Stimulated activated CD4-positive, alpha-beta T cell treated with anti-CD3 and anti-CD28 coated beads, Interleukin-15, amount 100 ng/mL, for 1 hour (primary cell): ENCODE measurements at places on chromosomes 5 and 9.

GRCh38 chr5:102888483-102888882 is 133.4 kb downstream of the PAM start:
- no peak for DNase-seq

DNA sequence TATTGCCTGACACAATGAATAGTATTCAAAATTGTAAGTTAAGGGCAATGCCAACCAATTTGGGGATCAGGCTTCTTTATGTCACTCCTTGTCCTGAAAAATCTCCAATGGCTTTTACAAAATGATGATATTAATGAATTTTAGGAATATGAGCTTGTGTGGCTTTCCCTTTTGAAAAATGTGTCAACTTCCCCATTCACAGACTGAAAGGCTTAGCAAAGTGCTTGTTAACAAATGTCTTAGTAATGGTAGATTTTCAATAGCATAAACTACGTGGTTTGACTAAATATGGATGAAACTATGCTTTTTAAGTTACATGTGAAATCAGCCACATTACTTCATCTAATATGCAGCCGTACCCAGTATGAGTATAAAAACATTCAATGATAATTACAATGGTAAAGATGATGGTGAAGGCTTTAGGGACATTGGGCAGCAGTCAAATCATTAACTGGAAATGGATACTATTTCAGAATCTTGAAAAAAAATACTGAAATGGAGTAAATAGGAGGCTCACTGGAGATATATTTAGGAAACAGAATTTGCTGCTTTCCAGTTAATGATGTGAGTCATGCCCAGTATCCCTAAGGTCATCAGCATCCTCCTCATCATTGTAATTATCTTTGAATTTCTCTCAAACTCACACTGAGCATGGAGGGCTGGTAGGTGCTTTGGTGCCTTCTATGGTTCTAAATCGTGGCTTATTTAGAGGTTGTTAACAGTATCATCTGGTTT is 113.3 kb upstream of the ZNF608 start:
- no peak for DNase-seq

DNA sequence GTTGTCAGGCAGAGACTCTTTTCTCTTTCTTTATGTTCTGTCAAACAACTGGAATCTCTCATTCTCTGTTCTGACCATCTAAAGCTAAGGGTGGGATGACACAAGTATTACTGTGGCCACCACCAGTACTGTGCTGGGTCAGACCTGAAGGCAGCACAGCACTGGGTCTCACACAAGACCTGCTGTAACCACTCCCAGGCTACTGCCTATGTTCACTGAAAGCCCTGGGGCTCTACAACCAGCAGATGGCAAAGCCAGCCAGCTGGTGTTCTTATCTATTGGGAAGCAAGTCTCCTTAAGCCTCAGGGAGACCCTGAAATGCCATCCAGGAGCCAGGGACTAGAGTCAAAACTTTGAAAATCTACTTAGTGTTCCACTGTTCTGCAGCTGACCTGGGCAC is 189.5 kb downstream of the SLCO4C1 start:
- DNase-seq, result no peak

DNA sequence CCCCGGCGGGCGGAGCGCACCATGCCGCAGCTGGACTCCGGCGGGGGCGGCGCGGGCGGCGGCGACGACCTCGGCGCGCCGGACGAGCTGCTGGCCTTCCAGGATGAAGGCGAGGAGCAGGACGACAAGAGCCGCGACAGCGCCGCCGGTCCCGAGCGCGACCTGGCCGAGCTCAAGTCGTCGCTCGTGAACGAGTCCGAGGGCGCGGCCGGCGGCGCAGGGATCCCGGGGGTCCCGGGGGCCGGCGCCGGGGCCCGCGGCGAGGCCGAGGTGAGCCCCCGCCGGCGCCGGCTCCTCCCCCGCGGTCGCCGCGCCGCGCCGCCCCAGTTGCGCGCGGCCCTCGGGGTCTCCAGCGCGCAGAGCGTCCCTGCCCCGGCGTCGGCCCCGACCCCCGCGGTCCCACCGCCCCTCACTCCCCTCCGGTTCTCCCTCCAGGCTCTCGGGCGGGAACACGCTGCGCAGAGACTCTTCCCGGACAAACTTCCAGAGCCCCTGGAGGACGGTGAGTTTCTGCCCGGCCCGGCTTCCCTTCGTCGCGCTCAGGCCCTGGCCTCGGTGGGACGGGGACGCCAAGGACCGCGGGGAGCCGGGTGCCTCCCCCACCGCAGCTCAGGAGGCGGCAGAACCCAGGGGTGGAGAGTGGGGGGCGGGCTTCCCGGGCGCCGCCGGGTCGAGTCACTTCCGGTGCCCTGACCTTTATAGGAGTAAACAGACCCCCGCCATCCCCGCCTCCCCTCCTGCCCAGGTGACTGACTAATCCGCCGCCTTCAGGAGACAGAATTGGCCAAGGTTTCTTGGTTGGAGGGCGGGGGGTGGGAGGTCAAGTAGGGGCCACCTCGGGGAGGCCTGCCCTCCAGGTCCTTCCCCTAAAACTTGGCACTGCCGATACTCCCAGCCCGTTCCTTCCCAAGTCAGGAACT is 665 bp downstream of the TCF7 start:
- DNase-seq, result peak; percentile 64

GRCh38 chr5:58490402-58491050 is 709 bp upstream of the GAPT start:
- no peak for DNase-seq

DNA sequence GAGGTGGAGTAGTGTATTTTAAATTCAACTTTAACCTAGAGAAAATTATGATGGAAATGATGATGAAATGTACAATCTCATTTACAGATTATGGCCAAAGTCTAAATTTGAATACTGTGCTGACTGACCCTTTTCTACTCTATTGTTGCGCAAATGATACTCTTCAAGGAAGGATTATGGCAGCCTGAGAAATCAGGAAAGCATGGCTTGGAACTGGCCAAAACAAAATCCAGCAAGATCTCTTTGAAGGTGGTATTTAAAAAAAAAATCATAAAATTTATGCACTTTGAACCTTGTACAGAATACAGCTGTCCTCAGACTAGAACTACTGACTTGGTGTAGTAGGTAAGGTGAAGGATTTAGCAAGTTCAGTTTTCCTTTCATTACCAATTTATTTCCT is 105.3 kb downstream of the NDUFAF2 start:
- DNase-seq, result no peak

- no peak for DNase-seq
Measured at GRCh38 chr9:93387791-93388190, 63.7 kb upstream of the FAM120A start.

- no peak for DNase-seq
Measured at GRCh38 chr5:160167624-160168165, 48.4 kb upstream of the PWWP2A start.

DNA sequence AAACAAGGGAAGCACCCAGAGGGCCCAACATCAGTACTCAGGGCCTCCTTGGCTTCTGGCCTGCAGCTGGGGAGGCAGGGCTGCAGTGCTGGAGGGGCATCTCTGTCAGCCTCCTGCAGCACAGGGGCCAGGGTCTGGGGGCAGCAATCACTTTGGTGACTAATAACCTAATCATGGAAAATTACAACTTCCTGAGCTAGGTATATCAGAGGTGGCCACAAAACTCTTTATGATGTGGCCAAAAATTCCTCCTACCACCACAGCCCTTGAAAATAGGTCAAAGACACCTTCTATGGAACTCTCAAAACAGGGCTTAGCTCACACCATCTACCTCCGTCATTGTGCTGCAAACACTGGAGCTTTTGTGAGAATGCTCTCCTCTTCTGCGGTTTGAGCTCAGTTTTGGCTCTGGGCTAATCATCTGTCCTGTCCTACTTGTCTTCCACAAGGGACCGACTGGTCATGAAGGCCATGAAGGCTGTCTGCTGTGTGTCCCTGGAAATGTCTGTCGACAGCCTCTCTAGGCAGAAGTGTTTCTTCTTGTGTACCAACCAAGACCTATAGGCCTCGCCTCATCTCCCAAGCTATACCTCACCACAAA is 28.6 kb downstream of the CSF2 start:
- DNase-seq, result no peak

DNA sequence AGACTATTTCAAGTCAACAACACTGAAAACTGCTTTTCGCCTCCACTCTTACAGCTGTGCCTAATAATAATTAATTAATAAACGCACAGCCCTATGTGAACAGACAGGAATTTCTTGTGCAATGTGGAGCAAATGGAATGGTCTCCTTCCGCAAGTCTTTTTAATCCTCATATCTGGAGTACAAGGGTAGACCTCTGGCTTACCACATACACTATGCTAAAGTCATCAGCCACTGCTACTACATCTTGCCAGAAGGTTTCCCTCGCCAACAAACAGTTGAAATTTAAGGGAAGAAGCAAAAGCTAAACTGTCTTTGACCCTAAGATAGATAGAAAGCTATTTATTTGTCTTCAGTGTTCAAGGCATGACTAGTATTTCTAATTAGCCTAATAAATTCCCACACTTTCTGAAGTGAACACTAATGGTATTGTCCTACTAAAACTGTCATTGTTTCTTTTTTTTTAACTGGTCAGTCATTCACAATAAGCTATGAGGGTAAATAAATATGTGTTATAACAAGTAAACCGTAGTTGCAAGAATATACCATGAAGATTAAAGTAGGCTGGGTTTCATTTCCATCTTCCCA is 63.9 kb downstream of the GOLPH3 start:
- no peak for DNase-seq

- no peak for DNase-seq
Measured at GRCh38 chr5:61281686-61282085, 50.4 kb upstream of the ZSWIM6 start.

DNA sequence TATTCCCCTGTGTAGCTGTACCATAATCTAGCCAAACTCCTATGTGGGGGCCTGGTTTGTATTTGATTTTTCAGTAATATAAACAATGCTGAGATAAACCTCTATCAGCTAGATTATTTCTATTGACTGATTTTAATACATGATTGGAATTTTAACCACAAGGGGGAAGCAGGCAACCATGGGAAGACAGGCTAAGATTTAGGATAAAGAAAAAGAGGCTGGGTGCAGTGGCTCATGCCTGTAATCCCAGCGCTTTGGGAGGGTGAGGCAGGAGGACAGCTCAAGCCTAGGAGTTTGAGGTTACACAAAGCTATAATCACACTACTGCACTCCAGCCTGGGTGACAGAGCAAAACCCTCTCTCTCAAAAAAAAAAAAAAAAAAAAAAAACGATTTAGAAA is 18.1 kb upstream of the GPX3 start:
- DNase-seq, result no peak

DNA sequence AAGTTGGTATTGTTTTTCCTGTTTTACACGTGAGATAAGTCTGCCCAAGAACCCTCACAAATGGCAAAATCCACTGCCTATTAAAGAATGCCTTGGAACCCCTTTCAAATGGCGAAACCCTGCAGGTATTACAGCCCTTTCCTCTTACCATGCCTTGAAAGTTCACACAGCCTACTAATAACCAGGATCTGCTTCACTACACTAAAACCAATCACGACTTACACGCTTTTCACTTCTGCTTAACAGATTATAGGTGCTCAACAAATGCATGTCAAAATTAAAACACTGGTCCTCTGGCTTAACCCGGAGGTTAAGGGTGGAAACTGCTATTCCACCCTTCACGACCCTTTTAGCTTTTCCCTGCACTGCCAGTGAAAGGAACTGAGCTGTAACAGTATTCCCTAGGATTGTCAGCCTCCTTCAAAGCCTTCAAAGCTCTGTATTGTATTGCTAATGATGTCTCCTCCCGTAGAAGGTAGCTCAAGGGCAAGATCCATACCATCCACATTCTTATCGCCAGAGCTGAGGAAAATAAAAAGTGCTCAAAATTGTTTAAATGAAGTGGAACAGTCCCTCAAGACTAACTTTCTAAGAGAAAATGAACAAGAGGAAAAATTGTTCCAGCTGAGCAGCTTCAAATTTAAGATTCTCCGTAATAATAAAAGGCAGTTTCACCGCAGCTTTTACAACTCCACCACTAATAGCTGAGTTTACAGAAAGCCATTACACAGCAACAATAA is 997 bp downstream of the AUH start:
- DNase-seq, result no peak

GRCh38 chr5:136337788-136338187 is 27.6 kb downstream of the TRPC7 start:
- no peak for DNase-seq

DNA sequence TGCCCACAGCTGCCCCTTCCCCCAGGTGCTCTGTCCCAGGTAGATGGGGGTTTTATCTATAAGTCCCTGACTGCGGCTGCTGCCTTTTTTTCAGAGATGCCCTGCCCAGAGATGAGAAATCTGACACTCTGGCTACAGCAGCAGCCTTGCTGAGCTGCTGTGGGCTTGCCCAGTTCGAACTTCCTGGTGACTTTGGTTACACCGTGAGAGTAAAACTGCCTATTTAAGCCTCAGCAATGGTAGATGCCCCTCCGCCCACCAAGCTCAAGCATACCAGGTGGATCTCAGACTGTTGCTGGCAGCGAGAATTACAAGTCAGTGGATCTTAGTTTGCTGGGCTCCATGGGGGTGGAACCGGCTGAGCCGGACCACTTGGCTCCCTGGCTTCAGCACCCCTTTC is 56.8 kb downstream of the MINAR2 start:
- no peak for DNase-seq

GRCh38 chr5:127936439-127936972 is 147.1 kb upstream of the SLC12A2 start:
- no peak for DNase-seq

DNA sequence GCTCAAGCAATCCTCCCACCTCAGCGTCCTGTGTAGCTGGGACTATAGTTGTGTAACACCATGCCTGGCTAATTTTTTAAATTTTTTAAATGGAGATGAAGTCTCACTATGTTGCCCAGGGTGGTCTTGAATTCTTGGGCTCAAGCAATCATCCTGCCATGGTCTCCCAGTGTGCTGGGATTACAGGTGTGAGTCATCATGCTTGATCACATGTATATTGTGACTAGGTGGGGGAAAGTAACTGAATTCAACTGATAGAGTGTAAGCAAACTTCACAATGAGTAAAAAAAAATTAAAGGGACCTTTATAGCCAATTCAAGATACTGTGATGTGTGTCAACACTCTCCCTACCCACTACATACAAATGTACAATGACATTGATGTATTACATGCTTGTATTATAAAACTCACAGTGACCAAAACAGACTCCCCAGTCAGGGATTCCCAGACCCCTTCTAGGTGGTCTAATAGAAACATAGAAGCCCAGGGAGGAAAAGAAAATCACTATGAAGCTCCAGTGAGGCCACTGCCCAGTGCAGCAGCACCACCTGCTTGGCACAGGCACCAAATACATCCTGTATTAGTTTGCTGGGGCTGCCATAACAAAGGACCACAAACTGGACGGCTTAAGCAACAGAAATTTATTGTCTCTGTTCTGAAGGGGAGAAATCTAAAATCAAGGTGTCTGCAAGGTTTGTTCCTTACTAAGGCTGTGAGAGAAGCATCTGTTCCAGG is 8.8 kb downstream of the PLGRKT start:
- DNase-seq, result no peak

GRCh38 chr5:155021842-155022241 is 8.3 kb downstream of the KIF4B start:
- DNase-seq, result no peak

- DNase-seq, result no peak
Measured at GRCh38 chr5:112709416-112709815, 28.3 kb upstream of the APC start.

DNA sequence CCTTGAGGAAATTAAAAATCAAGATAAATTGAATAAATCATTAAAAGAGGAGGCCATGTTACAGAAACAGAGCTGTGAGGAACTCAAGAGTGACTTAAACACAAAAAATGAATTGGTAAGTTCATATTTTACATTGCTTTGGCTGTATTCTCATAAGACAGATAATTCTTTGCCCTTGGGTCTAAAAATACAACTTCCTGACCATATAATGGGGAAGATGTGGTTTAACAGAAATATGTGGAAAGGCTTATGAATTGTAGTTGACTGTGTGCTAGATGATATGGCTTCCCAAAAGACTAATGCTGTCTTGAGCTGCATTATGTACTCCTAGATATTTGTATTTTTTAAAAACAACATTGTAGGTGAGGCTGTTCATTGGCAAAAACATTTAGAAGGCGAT is 33.1 kb downstream of the CNTRL start:
- DNase-seq, result no peak
